ENCODE measurements at places on chromosomes 13 and 19. TPM values are rescaled to one million over a fixed set of nuclear protein-coding genes. Genes with fewer than 3 reads are reported as not detected.
A peak's percentile ranks its signal among the peaks of the same experiment; 100 is the strongest.

OR7C1 gene
- polyA plus RNA-seq, result 0.09 TPM

- peaks cover 4% of the 10 kb centered on the region for H3K27me3 ChIP-seq
- H3K27ac ChIP-seq, result no peak overlapping the region
- no peak overlapping the region for H3K4me3 ChIP-seq
- H3K4me1 ChIP-seq, result no peaks in the 10 kb centered on the region
- H3K36me3 ChIP-seq, result no peaks in the 10 kb centered on the region
Measured at GRCh38 chr13:28047757-28048388, 52.5 kb downstream of the FLT3 start.

- H3K4me3 ChIP-seq, result no peak overlapping the region
- no peak overlapping the region for H3K27ac ChIP-seq
- no peaks in the 10 kb centered on the region for H3K27me3 ChIP-seq
- H3K36me3 ChIP-seq, result peaks cover 11% of the 10 kb centered on the region
- no peaks in the 10 kb centered on the region for H3K4me1 ChIP-seq
Measured at GRCh38 chr13:110161112-110161882, 145.7 kb downstream of the COL4A1 start.

- H3K27me3 ChIP-seq, result no peaks in the 10 kb centered on the region
- no peak overlapping the region for H3K4me3 ChIP-seq
- peak overlapping the region; percentile 70 for H3K27ac ChIP-seq
- peaks cover 16% of the 10 kb centered on the region for H3K4me1 ChIP-seq
Measured at GRCh38 chr19:11168568-11168967, 13.0 kb upstream of the SPC24 start.

- H3K27ac ChIP-seq, result no peak overlapping the region
- no peaks in the 10 kb centered on the region for H3K27me3 ChIP-seq
- no peaks in the 10 kb centered on the region for H3K36me3 ChIP-seq
- no peak for DNase-seq
- H3K4me1 ChIP-seq, result no peaks in the 10 kb centered on the region
Measured at GRCh38 chr13:77800219-77800618, 102.7 kb downstream of the SLAIN1 start.

DNA sequence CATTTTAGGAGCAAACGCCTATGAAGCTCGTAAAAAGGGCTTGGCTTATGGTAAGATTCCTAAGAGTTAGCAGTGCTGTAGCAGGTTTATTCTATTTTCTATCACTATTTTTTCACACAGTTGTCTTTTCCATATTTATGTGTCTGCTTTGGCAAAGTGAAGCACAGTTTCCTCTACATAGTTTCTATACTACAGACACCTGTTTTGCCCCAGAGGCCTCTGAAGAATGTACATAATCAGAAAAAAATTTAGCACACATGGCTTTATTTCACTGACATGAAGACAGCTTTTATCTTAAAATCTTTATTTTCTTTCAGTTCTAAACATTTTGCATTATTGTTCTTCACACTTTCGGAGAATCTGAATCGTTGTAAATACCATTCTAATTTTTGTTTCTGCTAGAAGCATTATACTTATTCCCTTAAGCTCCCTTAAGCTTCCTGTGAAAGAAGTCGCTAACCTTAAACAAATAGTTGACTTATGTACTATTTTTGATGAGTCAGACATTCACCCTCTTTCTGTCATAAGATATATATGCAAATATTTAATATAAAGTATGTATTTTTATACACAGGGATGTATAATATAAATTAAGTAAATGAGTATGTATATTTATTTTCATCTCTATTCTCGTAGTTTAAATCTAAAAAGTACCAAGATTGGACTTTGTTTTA, 816.0 kb downstream of the OLFM4 start:
- DNase-seq, result no peak
- no peak overlapping the region for H3K27ac ChIP-seq
- H3K4me1 ChIP-seq, result no peaks in the 10 kb centered on the region
- no peaks in the 10 kb centered on the region for H3K36me3 ChIP-seq

DNA sequence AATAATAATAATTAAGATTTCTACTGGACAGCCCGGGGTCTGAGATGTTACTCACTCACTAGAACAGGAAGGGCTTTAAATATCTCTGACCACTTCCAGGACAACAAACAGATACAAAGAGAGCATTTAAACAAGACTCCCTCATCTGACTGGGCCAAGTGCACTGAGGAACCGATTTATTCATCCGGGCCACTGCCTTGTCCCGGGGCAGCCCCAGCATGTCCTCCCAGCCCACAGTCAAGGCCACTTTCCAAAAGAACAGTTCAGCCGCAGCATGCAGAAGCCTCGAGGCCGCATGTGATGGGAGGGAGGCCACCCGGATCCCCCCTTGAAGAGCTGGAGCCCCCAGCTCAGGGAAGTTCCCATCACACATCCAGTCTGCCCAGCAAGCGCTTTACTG, 30.5 kb downstream of the MLLT1 start:
- no peaks in the 10 kb centered on the region for H3K27me3 ChIP-seq
- peaks cover 5% of the 10 kb centered on the region for H3K36me3 ChIP-seq
- H3K4me3 ChIP-seq, result no peak overlapping the region
- peaks cover 7% of the 10 kb centered on the region for H3K4me1 ChIP-seq
- no peak for DNase-seq

MYH14 gene
- polyA plus RNA-seq, result 0.55 TPM

DNA sequence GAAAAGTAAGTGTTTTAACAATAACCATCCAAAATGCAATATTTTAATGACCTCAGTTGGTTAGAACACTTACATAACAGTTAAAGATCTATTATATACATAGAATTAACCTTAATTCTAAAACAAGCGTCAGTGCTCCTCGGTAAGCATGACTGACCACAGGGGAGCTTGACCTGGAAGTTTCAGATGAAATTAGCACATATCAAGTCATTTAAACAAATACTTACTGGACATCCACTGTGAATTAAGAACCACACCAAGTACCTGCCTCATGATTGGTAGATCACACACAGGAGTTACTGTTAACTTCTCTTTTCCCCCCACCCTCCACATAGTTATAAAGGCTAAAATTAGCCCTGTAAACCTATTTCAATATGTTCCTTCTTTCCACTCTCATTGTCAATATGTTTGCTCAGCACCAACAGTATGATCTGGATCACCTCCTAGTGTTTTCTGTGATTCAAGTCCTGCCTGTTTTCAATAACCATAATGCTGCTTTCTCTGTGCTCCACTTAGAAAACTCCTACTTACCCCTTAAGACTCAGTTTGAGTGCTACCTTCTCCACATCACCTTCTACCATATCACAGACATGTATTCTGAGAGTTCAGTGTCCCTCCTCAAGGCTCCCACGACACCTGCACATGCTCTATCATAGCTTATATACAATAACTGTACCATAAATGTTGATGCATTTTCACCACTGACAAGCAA, 209.0 kb downstream of the VWA8 start:
- no peaks in the 10 kb centered on the region for H3K27me3 ChIP-seq
- no peaks in the 10 kb centered on the region for H3K4me1 ChIP-seq
- no peak overlapping the region for H3K27ac ChIP-seq
- DNase-seq, result no peak

DNA sequence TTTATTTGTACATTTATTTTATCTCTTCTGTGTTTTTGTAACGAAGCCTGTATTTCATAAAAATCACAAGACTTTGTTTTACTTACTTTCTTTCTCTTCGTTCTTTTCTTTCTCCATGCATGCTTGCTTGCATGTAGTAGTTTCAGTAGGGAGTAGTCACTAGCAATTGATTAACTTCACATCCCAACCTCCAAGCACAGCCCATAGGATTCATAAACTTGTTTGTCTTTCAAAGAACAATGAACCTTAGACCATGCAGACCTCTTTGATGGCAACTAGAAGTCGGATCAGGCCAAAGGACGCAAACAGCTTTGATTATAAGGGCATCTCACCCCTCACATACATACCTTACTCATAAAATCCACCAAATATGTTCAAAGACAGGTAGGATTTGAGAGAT, 3.1 kb upstream of the PRR20A start:
- no peaks in the 10 kb centered on the region for H3K36me3 ChIP-seq
- H3K27ac ChIP-seq, result no peak overlapping the region
- no peak overlapping the region for H3K4me3 ChIP-seq
- no peaks in the 10 kb centered on the region for H3K4me1 ChIP-seq
- no peak for DNase-seq
- H3K27me3 ChIP-seq, result no peaks in the 10 kb centered on the region

TPTE2 gene
- not detected for polyA plus RNA-seq

DNA sequence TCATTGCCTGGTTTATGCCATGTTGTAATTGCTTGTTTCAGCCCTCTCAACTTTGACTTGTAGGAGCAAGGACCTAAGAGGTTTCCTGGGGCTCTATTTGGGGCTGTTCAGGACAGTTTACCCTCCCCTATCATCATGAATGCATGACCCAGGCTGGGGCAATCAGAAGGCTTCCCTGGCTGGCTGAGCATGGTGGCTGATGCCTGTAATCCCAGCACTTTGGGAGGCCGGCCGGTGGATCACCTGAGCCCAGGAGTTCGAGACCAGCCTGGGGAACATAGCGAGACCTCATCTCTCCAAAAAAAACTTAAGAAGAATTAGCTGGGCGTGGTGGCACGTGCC, 6.1 kb upstream of the LSM4 start:
- peaks cover 13% of the 10 kb centered on the region for H3K4me1 ChIP-seq
- no peak overlapping the region for H3K27ac ChIP-seq
- DNase-seq, result no peak
- H3K36me3 ChIP-seq, result no peaks in the 10 kb centered on the region
- H3K27me3 ChIP-seq, result no peaks in the 10 kb centered on the region
